ENCODE measurements at places on chromosomes 7 and 10.

GRCh38 chr10:118800920-118801319, 46.1 kb upstream of the CACUL1 start:
- DNase-seq: peak; percentile 57

DNA sequence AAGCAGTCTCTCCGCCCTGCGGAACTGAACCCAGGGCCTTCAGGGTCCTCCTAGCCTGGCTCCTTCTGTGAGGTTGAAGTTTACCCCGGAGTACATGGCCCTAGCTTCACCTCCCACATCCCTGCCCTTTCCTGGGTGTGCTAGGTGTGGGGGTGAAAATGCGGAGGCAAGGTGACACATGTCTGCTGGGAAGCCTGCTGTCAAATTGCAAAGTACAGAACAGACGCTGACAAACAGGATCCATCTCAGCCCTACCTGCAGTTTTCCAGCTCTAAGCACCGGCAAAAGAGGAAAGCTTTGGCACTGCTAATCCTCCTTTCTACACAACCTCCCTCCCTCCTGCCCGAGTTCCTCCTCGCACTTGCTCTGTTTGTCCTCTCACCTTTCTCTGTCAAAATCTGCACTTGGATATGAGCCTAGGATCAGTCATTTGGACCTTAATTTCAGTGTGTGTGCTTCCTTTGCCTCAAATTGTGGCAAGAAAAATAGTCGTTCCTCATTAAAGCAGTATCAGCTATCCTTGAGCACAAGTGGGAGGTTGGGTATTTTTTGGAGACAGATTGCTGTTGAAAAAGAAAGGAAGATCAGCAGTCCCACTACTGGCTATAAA, 14.4 kb upstream of the GPR15LG start:
- no peak for DNase-seq

- DNase-seq: no peak
These were observed 205.8 kb upstream of the GRB10 start for GRCh38 chr7:50988465-50988864.

- DNase-seq: no peak
These were observed 6.3 kb upstream of the LAMTOR4 start for GRCh38 chr7:100142461-100142860.

GRCh38 chr10:28410420-28411135, 107.7 kb upstream of the MPP7 start:
- DNase-seq: no peak

- no peak for DNase-seq
These were observed 1.1 kb upstream of the TFAM start for GRCh38 chr10:58384095-58384494.

- no peak for DNase-seq
These were observed 17.9 kb upstream of the BMPER start for GRCh38 chr7:33887266-33887975.

- DNase-seq: no peak
These were observed 951.0 kb downstream of the TYW1 start for GRCh38 chr7:67947646-67948045.

GRCh38 chr10:51269821-51270220, 195.5 kb downstream of the PRKG1 start:
- DNase-seq: no peak

DNA sequence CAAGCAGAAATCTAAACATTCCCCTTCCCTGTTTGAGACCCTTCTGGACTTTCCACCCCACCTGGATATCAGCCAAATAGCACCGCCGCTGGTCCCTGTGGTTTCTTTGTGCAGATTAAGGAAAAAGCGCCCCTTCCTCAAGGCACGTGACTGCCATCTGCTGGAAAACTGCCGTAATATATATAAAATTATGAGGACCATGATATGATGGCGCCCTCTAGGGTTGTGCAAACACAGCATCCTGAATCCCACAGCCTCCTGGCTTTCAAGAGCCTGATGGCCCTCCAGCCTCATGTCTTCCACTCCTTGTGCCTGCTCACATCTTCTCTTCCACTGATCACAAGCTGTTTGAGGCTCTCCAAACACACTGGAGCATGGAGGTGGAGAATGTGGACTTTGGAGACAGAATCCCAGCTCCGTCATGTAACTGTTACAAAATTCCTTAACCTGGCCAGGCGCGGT, 121.3 kb downstream of the MYL10 start:
- DNase-seq: no peak

- DNase-seq: no peak
These were observed 3.5 kb upstream of the COMTD1 start for GRCh38 chr10:75239096-75239790.

- no peak for DNase-seq
These were observed 93.9 kb downstream of the FAM53B start for GRCh38 chr10:124650263-124650662.

- DNase-seq: no peak
These were observed 151.5 kb downstream of the DNAJB6 start for GRCh38 chr7:157488281-157488680.

- DNase-seq: no peak
These were observed 86.5 kb upstream of the NMT2 start for GRCh38 chr10:15254808-15255648.

Data from cardiac septum (tissue), 1 donor.